Kidney tubule cell (primary cell): ENCODE measurements at places on chromosomes 1 and 21.

GRCh38 chr1:160997323-160998038 lies 23.5 kb downstream of the F11R start:
- DNase-seq, result peak; percentile 58

- DNase-seq, result no peak
These were observed 10.9 kb upstream of the CAP1 start for GRCh38 chr1:40029608-40030007.

DNA sequence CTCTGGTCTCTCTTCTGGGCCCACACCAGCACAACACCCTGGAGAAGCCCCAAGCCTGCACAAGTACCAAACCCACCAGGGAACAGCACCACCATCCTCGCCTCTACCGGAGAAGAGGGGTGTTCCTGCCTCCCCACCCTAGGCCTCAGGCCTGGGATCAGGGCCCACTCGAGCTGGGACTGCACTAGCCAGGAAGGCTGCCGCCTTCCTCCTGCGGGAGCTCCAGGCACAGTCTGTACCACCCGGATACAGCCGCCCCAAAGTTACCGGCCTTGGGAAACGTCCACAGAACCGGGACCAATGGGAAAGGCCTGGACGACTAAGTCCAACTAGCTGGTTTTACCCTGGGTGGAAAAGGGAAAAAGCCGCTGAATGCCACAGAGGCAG lies 3.4 kb downstream of the TAL1 start:
- DNase-seq, result no peak

DNA sequence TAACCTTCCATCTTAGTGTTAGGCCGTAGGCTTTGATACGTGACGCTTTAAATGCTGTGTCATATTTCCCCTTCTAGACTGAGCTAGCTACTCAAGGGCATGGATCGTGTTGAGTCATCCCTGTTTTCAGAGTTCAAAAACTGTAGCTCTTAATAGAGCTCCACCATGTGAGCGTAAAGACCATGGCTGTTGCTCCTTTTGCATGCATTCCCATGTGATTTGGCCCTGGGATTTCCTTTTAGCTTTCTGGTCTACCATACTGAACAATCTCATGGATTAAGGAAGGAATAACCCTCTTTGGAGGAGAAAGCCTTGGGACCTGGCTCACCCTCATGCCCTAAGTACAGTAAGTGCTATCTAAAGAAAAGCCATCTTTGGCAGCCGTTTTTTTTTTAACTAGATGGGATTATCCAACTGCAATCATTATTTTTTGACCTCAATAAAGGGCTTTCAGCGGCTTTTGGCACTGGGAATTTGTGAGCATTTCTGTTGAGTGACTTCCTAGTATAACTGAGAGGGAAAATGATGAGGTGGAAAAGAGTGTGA lies 76.6 kb downstream of the PLPP3 start:
- peak; percentile 50 for DNase-seq

- DNase-seq, result no peak
These were observed 2.8 kb upstream of the CAPZB start for GRCh38 chr1:19488136-19488535.

GRCh38 chr1:15693371-15693770 lies 9.3 kb downstream of the PLEKHM2 start:
- no peak for DNase-seq

DNA sequence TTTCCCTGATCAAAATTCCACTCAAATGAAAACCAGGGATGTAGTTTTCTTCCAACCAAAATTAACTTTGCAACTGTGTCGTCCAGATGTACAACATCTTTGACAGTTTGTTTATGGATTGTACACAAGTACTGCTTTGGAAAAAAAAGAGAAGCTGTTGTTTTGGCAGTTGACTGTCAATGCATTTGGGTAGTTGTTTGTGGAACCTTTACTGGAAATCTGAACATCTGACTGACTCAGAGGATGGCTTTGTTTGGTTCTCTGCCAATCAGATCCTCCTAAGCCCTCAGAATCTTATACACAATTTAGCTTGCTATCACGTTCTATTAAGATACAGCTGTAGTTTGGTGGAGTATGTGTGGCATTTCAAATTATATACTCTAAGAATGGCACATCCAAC lies 195.0 kb downstream of the KCNK2 start:
- no peak for DNase-seq

GRCh38 chr1:201024625-201024998 lies 1.1 kb upstream of the KIF21B start:
- DNase-seq, result no peak

DNA sequence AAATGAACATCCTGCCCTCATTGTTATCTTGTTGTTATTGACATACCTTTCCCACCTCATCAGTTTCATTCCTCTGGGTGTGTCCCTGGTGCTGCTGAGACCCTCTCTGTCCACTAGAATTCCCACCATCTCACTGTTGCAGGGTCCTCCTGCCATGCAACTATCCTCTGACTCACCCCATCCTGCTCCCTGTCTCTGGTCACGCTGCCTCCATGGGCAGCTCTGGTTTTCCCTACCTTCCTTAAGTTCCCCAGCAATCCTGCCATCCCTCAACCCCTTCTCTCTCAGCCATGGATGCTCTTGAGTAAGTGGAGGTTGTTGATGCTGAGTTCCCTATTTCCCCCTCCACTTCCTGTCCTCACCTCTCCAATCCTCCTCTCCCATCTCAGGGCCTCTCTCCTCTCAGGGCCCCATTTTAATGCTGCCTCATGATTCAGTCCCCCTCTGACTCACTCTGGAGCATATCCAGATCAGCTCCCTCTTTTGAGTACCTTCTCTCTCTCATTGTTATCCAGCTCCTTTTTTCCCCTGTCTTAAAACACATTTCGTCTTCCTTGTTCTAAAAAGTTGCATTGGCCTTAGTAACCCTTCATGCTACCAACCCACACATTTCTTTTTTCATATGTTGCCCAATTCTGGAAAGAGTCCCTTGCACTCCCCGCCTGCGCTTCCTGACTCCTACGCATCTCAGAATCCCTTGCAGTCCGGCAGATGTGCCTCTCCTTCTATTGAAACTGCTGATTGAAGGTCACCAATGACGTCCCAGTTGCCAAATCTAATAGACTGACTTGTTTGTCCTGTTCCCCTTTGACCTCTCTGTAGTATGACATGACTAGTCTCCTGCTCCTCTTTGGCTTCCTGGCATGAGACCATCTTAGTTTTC lies 92.0 kb downstream of the CNIH3 start:
- DNase-seq, result peak; percentile 44

DNA sequence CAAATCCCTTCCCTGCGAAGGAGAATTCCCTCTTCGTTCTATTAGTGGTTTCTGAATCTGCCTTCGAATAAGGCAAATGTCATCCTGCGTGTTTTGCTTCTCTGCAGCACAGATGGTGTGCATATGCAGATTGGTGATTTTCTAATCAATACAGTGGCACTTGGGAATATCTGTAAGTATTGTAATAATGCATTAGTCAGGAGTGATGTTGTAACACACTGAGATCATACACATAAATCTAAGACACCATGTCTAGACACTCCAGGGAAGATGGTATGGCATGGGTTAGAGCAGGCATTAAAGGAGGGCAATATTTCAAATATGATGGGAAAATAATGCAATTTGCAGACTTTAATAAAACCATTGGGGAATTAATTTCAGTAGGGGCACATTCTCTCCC lies 513.2 kb upstream of the PTBP2 start:
- no peak for DNase-seq

GRCh38 chr21:45994086-45994661 lies 12.6 kb downstream of the COL6A1 start:
- no peak for DNase-seq

GRCh38 chr1:230415405-230416132 lies 10.6 kb downstream of the PGBD5 start:
- no peak for DNase-seq

DNA sequence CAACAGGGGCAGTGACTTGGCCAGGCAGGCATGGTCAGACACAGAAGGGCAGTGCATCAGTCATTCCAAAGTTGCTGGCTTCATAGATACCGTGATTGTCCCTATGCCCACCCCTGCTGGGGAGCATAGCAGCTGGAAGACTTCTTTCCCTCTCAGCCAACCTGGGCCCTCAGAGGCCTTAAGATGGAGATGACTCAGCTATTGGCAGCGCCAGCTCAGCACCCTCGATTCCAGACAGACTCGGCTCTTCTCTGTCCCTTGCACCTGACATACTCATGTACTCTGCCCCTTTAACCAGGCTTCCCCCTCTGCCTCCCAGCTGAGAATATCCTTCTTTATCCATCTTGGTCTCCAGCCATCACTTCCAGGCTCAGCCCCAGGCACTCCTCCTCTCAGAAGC lies 16.8 kb downstream of the SLAMF8 start:
- DNase-seq, result peak; percentile 50

- DNase-seq, result no peak
These were observed 5.5 kb upstream of the KRTAP21-1 start for GRCh38 chr21:30760776-30761175.

DNA sequence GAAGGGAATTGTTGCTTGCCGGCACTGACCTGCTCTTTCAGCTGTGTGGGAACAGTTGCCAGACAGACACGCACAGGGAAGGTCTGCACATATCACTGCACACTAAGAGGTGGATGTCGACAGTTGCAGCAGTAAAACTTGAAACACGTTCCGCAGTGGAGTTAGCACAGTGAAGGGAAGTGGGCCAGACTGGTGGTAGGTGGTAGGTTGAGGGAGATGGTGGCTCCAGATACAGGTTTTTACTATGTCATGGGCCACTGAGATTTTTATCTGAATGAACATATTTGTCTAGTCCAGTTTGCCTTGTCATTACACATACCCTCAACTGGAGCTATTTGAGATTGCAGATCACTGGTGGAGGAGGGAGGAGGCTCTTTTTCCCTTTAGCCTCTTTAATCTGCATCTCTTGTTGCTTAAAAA lies 13.5 kb downstream of the MRPS6 start:
- no peak for DNase-seq

- no peak for DNase-seq
These were observed 83.2 kb upstream of the DNAH14 start for GRCh38 chr1:224846119-224846907.

GRCh38 chr1:78543941-78544643 lies 53.3 kb downstream of the PTGFR start:
- peak; percentile 59 for DNase-seq

- DNase-seq, result no peak
These were observed 266.6 kb upstream of the CAMK1G start for GRCh38 chr1:209316929-209317328.

- DNase-seq, result no peak
These were observed 22.4 kb downstream of the COL16A1 start for GRCh38 chr1:31681415-31681814.

- DNase-seq, result peak; percentile 92
These were observed 888 bp upstream of the SNRPE start for GRCh38 chr1:203860396-203861025.

GRCh38 chr1:10564063-10564462 lies 89.3 kb downstream of the PEX14 start:
- no peak for DNase-seq

DNA sequence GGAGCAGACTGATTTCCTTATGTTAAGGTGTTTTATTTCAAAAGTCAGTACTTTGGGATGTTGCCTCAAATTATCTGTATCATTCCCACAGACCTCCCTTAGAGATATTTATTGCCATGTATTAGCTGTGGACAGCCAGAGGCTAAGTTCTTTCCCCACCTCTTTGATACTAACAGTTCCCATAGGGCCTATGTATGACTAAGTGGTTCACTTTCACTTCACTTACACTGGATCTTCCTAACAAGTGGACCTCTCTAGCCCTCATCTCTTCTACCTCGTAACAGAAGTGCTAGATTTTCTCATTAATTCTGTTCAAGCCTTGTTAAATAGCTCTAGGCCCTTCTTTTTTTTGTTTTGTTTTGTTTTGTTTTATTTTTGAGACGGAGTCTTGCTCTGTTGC lies 6.2 kb downstream of the TRAF5 start:
- no peak for DNase-seq

- no peak for DNase-seq
These were observed 5.0 kb upstream of the ILDR2 start for GRCh38 chr1:166980383-166980782.

DNA sequence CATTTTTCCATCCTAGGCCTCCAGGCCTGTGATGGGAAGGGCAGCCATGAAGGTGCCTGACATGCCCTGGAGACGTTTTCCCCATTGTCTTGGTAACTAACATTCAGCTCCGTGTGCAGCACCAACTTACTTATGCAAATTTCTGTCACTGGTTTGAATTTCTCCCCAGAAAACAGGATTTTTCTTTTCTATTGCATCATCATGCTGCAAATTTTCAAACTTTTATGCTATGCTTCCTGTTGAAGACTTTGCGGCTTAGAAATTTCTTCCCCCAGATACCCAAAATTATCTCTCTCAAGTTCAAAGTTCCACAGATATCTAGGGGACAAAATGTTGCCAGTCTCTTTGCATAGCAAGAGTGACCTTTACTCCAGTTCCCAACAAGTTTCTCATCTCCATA lies 25.2 kb upstream of the SELE start:
- no peak for DNase-seq

- no peak for DNase-seq
These were observed 23.3 kb upstream of the PADI6 start for GRCh38 chr1:17348593-17349234.

DNA sequence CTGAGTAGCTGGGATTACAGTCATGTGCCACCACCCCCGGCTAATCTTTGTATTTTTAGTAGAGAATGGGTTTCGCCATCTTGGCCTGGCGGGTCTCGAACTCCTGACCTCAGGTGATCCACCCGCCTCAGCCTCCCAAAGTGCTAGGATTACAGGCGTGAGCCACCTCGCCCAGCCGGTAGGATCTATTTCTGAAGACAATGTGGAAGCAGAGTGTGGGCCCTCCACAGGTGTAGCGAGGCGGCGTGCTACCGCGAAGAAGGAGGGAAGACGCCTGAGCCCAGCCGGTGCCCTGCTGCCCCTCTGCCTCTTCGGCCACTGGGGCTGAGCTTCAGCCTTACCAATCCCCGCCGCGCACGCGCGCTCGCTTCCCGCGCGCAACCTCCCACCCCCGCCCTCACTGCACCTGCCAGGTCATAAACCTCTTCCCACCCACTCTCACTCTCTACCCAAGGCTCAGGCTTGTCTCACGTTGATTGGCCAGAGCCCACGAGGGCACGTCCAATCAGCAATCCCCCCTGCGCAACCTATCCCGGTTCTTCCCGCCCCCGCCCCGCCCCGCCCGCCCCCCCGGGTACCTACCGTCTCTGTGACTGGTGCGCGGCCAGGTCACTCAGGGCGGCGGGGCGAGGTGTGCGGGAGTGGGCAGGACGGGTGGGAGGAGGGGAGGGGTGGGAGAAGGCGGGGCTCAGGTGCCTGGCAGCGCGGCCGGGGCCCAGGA lies 409 bp upstream of the HOOK1 start:
- peak; percentile 99 for DNase-seq

- DNase-seq, result peak; percentile 70
These were observed 3.1 kb upstream of the BLACAT1 start for GRCh38 chr1:205458777-205459566.

- peak; percentile 49 for DNase-seq
These were observed 352.5 kb downstream of the ADGRL2 start for GRCh38 chr1:82153272-82153629.

GRCh38 chr1:55039342-55040082 lies at the start of gene PCSK9:
Gene PCSK9 (plus strand): TSS chr1:55039548. CDS start chr1:55039838, 290 bp downstream.
- peak; percentile 47 for DNase-seq

GRCh38 chr21:44991538-44992483 lies 52.0 kb downstream of the SLX9 start:
- no peak for DNase-seq

GRCh38 chr1:107196973-107197562 lies 56.2 kb downstream of the NTNG1 start:
- peak; percentile 52 for DNase-seq

- peak; percentile 27 for DNase-seq
These were observed 12.3 kb downstream of the NES start for GRCh38 chr1:156664767-156665411.

- no peak for DNase-seq
These were observed 28.5 kb upstream of the SIPA1L2 start for GRCh38 chr1:232658386-232658785.

GRCh38 chr1:211376807-211377470 lies 50.3 kb downstream of the TRAF5 start:
- no peak for DNase-seq
